ENCODE measurements at places on chromosomes 7 and 10.

- no peak for DNase-seq
Measured at GRCh38 chr7:37489703-37490102, 41.0 kb upstream of the ELMO1 start.

DNA sequence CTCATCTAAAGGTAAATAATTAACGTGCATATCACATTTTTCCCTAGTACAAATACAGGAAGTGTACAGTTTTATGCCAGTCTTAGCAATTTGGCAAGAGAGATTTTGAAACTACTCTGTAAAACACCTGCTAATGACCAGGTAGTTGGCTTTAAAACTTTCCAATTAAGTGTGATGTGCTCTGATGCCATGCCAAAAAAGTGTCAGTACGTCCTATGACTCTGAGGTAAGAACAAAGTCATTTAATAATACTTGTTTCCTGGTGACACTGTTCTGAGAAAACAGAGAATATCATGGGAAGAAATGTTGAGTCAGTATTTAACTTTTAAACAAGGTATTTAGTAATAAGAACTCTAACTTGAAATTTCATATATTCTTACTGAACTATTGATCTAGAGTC lies 9.6 kb downstream of the PDZD8 start:
- DNase-seq = no peak

DNA sequence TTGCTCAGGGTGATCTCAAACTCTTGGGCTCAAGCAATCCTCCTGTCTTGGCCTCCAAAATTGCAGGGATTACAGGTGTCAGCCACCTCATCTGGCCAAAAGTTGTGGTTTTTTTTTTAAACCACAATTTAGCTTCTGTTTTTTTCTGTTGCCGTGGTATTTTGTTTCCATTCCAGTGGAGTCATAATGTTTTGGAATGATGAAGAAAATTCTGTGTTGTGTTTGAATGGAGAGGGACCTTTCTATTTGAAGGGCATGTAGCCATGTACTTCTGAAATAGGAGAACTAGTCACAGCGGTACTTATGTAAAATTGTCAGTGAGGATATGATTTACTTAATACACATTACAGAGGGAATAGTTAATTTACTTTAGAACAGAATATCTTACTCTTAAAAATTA lies 201.3 kb downstream of the ARL4A start:
- DNase-seq = no peak

DNA sequence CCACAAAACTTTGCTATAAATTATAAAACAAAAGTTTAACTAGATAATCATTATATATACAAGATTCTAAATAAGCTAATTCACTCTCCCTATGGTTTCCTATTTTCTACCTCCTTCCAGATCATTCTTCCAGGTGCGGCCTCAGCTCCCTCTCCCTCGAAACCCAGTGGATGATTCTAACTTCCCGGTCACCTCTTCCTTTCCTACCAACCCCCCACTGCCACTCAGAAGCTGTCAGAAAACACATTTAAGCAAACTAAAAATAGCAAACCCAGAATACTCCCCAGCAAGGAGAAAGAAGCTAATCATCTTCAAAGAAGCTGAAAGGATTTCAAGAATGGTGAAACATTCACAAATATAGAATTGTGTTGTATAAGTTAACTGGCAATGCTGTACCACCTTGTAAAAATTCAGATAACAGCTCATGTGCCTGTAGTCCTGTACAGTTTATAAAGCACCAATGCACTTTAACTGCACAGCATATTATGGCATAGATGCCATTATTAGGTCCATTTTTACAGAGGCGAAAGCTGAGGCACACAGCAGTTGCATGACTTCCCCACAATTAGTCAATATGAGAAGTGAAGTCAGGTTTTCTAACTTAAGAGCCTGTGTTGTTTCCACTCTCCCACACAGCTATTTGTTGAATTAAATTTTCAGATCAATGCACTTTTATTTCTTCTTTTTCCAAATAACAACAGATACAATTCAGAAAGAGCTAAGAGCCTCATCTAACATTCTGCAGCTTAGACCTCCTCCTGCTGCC lies 13.7 kb upstream of the DNTT start:
- no peak for DNase-seq

GRCh38 chr10:72105710-72106109 lies 17.4 kb upstream of the SPOCK2 start:
- DNase-seq = no peak

DNA sequence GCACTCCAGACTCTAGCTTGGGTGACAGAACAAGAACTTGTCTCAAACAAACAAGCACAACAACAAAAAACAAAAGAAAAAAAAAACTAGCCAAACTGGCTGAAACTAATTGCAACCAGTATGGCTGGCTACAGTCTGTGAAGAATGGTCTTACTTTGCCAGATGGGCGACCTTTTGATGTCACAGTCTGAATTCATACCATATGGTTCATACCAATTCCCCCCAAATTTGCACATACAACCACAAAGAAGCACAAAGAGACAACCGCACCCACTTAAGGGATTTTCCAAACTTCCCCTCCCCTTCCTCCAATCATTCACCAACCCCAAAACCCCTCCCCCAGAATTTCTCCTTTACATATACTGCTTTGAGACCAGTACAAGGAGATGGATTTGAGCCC lies 114.2 kb downstream of the SPAG6 start:
- DNase-seq = no peak

DNA sequence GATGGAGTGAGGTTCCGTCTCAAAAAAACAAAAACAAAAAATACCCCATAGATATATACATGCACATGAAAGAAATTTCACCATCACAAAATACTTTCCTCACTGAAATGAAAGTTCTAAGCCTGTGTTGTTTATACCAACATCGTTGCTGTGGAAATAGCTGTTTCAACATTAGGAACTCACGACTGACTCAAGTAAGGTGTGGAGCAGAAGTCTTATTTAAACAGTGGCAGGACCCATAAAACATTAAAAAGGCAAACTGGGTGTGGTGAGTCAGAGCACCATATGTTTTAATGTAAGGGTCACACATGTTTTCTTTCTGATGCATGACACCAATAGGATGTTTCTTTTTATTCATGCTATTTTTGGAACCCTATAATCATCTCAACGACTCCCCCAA lies 48.3 kb downstream of the BAIAP2L1 start:
- DNase-seq = peak; percentile 49

- no peak for DNase-seq
Measured at GRCh38 chr10:31820778-31821369, 107.8 kb downstream of the ARHGAP12 start.

DNA sequence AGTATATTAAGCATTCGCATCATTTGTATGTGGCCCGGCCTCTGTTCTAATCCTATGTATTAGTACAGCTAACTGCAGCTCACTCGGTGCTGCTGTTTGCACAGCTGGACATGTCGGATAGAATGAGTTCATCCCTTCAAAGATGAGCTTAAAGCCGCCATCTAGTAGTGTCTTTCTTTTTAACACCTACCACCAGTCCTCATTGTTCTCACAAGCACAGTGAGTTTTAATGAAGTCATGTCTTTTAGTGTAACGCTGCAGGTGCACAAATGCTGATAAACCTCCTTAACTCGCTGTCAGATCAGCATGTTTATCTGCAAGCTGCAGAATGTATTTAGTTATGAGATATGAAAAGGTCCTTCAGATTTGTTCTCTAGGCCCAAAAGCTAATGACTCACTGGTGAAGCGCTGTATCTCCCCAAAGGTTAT lies 247.5 kb downstream of the MTERF1 start:
- DNase-seq = no peak

- DNase-seq = no peak
Measured at GRCh38 chr7:945147-945555, 9.3 kb downstream of the ADAP1 start.

GRCh38 chr7:123570390-123571182 lies 13.0 kb upstream of the NDUFA5 start:
- DNase-seq = no peak

DNA sequence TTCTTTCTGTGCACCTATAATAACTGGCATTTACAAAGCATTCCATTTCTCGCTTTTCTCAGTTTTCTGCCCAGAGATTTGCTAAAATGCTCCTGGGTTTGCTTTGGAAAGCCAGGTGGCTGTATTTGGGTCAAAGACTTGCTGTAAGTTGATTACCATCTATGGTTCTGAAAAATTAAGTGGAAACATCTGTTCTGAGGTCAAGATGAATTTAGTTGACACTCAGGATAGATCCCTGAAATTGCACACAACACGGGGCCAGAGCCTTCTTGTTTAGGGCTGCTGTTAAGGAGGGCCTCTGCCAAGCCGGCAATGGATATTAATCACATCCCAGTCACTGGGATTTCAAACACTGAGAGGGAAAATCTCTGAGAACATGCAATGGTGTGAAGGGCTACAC lies 111.6 kb upstream of the GLI3 start:
- DNase-seq = no peak

GRCh38 chr7:20744954-20745446 lies 41.7 kb downstream of the SP8 start:
- no peak for DNase-seq

DNA sequence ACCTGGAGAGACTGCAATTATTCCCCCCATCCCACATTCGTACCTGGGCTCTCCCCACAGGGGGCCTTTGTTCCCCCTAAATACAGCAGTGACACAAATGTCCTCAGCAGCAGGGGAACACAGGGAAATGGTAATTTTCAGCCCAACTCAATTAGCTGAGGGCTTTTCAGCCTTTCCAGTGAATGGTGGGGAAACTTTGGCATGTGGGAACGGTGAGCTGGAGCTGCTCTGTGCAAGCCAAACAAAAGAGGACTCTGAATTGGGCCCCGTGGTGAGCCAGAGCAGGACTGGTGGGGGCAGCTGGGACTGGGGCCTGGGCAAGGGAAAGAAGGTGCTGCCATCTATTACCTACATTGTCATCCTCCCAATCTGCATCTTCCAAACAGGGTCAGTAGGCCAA lies 51.0 kb downstream of the FBXW4 start:
- DNase-seq = no peak
